ENCODE measurements at places on chromosomes 16 and 17.

GRCh38 chr17:27296428-27296979, 2.6 kb downstream of the WSB1 start:
- no peak for DNase-seq

GRCh38 chr16:28158136-28158535, 53.6 kb downstream of the XPO6 start:
- no peak for DNase-seq

GRCh38 chr16:11562411-11562810, 24.3 kb downstream of the LITAF start:
- DNase-seq: no peak

DNA sequence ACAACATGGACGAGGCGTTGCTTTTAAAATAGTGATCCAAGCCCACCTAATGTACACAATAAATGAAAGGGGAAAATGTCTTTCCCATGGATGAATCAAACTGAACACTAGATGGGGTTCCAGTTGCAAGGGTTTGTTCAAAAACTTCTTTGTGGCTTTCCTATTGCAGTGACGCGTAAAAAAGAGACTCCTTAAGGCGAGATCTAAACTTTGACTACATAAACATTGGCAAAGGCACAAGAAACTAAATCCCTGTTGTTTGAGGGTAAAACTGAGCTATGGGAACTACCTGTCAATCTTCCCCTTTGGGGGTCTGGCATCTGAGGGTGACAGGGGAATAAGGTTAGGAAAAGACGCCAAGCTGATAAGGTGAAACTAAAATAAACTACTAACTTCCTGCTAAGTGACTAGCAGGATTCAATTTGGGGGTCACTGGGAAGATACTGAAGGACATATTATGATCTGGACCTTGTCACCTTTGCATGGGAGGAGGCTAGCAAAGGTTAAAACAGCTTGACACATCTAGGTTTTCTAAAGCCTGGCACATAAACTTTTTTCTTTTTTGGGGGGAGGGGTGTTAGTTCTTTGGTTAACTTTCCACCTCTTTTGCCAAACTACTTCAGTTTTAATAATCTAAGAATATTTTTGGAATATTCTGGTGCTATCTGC, 4.7 kb downstream of the SALL1 start:
- no peak for DNase-seq

GRCh38 chr17:45225051-45225700, 3.5 kb downstream of the FMNL1 start:
- no peak for DNase-seq

DNA sequence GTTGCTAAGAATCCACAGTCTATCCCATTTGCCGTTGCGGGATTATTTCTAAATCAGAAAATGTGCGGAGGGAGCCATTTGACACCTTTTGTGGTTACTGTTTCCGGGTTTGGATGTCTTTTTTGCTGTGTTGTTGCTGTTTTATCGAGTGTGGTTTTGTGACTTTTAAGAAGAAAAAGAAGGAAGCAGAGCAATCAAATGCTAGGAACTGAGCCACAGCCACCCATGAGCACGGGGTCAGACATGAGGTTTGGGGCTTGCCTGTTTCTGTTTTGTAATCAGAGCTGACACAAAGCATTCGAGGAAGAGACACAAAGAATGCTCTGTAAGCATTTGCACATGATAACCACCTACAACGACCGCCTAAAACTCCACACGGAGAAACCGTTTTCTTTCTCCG, 53.1 kb upstream of the CHMP6 start:
- no peak for DNase-seq

DNA sequence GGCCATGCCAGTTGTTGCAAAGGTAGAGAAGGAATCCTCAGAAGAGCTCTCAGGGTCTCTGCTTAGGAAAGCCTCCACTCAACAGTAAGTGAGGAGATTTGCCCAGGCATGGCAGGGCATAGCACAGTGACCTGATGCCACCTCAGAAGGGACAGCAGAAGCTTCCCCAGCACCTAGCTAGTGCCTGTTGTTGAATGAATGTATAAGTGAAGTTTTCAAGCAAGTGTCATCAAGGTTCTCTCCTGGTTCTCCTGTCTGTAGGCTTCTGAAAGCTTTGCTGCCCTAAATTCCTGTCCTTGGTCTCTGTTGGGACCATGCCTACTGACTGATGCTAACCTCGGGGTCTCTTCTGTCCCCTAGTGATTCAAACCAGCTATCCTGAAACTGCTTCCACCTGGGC, 114.9 kb upstream of the TBX2 start:
- DNase-seq: no peak
